ENCODE measurements at places on chromosomes 7 and 10. TPM values are rescaled to one million over a fixed set of nuclear protein-coding genes. Genes with fewer than 3 reads are reported as not detected.
A peak's percentile ranks its signal among the peaks of the same experiment; 100 is the strongest.

Gene MACC1
- 0.13 TPM for total RNA-seq

Gene OR9A2
- total RNA-seq, result not detected

Gene GIMAP1
- total RNA-seq, result 6.6 TPM

Gene SPDYE2
- total RNA-seq, result not detected

Gene C10orf105
- total RNA-seq, result 0.11 TPM

Gene SH2D4B
- total RNA-seq, result not detected

Gene ECD
- total RNA-seq, result 24.1 TPM

Gene FBXL13
- total RNA-seq, result 1.7 TPM

DNA sequence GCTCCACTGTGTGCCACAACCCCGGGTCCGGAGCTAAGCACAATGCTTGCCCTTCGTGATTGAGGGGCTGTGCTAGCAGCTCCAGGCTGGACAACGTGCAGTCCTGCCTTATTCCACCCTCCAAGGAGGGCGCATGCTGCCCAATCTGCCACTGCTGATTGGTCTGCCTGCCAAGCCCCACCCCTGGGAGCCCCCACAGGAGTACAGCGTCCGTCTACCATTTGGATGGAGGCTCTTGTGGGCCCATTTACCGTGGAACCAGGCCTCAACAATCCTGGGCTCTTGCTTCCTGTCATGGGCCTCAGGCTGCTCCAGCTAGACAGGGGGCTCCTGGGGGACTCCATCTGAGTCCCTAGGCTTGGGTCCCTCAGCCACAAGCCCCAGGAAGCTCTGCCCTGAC is 173.3 kb downstream of the SLIT1 start:
- no peak for DNase-seq

- DNase-seq, result no peak
Measured at GRCh38 chr7:81467964-81468363, 301.9 kb downstream of the HGF start.

DNA sequence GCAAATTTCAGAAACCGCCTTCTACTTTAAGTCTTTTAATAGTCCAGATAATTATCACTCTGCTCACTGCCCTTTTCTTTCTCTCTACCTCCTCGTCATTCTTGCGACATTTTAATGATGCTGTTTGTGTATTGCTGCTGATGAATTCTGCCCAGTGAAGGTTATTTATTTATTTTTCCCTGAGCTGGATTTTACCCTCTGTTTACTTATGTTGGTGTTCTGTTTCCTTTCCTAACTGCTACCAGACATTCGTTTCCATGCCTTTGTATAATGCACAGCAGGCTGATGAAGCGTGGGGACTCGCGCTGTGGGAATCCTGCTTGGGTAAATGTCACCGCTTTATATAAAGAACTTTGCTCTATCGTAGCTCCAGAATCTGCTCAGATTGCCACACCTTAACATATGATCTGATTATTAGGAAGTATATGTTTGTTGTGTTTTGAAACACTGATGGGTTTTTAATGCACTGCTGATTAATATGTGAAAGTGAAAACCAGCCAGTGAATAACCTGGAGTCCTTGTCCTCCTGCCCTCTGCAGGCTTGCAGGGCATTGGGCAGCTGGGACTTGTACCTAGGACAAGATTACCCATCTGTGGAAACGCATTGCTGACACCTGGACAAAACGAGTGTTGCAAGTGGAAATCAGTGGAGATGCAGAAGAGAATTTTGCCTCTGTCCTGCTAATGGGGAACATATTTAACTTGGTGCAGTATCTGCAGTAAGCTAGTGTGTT is 291.5 kb downstream of the SDK1 start:
- DNase-seq, result no peak

DNA sequence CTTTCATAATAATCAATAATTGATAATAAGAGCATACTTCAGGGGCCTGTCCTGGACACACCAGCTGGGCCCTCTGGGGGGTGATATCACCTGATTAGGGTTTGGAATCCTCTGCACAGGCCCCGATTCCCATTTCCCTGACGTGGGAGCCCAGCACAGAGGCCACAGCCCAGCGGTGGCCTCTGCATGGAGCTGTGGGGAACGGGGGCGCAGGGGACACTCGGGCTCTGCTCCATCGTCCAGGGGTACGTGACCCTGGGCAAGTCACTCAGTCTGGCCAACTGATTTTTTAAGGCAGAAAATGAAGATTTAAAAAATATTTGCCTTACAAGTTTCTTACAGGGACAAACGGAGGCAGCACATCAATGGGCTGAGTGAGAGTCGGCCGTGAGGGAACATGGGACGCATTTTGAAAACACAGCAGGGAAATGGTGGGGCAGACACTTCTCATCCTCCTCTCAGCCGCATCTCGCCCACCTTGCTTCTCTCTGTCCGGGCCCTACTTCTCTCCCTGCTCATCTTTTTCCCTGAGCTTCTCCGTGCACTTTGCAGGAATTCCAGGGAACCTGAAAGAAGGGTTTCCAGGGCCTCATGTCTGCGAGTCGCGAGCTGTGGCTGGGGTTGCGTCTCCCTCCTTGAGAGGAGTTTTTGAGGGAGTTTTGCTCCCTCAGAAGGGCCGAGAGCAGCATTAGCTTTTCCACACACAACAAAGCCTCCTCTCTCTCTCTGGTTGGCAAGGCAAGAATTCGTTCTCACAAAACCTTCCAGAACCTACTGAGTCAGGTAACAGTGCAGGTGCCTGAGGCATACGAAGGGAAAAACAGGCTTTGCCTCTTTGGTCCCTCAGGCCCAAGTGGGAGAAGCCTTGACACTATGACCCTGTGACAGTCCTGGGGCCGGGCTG is 312.0 kb downstream of the WDR37 start:
- DNase-seq, result peak; percentile 47

DNA sequence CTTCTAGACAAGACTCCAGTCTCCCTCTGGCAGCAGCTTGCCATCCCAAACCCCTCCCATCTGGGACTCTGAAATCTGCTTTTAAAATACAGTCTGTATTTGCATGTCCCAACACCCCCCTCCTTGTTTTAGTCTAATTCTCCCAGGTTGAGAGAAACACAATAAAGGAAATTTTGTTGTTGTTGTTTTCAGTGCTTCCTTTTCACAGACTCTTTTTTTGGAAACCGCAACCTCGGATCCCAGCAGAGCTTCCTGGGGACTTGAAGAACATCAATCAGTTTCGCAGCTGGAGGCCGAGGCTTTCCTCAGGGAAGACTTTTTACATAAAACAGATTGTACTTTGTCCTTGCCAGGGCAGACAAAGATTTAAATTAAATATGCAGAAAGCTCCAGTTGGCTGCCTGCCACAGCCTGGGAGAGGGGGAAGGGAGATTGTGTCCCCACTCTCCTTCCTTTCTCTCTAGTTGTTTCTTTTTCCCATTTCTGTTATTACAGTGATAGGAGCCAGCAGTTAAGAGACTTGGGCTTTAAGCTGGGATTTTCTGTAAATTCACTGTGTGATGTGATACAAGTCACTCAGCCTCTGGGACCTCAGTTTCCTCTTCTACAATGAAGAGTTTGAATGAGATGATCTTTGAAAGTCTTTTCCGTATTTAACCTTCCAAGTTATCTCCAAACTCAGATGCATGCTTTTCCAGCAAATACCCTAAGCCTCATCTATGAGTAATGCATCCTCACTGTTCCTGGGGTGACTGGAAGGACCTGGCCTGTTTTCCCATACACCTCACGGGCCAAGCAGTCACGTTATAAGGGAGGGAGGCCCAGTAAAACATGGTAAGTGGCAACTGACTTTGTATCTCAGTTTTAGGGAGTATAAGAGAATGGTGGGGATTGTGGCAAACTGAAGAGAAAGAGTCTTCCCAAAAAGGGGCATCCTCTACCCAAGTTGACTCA is 192.3 kb downstream of the REEP3 start:
- no peak for DNase-seq

- DNase-seq, result no peak
Measured at GRCh38 chr10:67119651-67120050, 193.8 kb downstream of the LRRTM3 start.

GRCh38 chr7:157396316-157397035 is 59.7 kb downstream of the DNAJB6 start:
- no peak for DNase-seq

DNA sequence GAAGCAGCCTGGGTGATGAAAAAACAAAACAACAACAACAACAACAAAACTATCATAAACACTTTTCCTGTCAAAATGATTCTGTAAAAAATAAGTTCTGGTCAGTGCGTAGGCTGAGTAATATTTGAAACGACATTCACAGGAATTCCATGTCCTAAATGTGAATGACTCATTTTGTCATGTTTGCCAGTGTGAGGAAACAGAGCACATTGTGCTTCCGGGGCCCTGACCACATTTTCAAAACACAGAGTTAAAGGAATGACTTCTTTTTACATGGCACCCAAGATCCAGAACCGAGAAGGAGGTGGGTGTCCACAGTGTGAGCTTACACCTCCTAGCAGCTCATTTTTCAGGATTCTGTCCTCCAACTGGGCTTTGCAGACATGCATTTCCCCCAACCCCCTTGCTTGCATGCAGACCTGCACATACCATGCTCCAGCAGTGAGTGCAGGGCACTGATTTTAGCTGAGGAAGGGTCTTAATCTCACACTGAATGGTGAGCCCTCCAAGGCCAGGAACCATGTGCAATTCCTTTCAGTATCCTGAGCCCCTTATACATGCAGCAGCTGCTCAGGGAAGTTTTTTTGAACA is 3.0 kb downstream of the CLRN3 start:
- DNase-seq, result peak; percentile 29

- DNase-seq, result no peak
Measured at GRCh38 chr10:62019685-62020359, 118.3 kb downstream of the ARID5B start.

DNA sequence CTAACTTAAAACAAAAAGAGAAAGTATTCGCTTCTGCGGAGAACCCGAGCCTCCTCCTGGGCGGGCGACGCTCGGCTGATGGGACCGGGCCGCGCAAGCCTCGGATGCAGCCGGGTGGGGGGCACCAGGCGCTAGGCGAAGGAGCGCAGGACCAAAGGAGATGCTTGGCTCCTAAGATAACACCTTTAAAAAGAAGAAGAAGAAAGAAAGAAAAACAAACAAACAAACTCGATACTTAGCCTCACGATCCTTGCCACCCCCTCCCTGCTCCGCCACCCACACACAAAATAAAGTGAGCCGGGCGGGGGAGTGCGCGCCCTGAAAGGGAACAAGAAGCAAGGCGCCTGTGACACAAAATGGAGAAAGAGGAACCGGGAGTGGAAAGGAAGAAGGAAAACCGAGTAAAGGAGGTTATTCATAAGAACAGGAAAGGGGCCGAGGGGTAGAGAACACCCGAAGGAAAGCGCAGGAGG is 34.0 kb upstream of the EBLN1 start:
- DNase-seq, result peak; percentile 94

DNA sequence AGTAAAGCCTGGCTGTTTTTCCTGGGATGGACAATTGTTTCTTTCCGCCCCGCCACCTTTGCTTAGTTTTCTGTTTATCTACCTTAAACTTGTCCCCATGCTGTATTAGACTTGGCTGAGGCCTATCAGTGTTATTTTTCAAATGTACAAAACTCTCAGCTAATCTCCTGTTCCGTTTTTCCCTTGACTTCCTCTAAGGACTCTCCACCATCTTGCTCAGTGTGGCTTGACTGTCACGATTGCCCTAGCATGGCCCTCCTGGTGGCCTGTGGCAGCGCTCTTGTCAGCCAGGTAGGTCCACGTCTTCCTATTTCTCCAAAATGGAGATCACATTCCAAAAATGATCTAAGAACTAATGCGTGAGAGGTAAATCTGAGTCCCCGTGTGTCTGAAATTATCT is 36.7 kb downstream of the BAIAP2L1 start:
- DNase-seq, result no peak

DNA sequence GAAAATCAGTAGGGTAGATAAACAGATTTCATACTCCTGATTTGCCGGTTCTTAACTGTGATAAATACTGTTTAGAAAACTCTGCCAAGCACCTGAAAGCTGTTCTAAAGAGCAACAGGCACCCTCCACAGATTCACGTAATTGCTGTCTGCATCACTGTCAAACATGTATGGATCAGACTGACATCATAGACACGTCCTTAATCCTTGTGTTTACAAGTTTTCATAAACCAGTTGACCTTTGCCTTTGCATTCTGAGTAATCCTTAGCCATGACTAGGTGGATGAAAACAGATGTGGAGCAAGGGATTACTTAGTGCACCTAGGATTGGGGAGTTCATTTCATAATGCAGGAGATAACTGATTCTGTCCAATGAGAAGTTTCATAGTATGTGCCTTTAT is 41.6 kb downstream of the SLC39A12 start:
- DNase-seq, result no peak

DNA sequence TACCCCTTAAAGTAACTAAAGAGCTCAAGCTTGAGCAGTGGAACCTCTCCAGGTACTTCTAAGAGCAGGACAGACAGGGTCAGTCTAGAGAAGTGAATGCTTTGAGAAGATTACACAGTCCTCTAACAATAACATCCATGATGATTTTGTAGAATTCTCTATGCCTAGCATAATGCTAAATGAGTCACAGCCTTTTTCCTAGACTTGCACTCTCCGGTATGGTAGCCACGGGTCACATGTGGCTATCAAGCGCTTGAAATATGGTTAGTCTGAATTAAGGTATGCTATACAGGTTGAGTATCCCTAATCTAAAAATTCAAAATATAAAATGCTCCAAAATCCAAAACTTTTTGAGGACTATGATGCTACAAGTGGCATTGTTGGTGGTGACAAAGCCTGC is 166.6 kb upstream of the MKLN1 start:
- no peak for DNase-seq

DNA sequence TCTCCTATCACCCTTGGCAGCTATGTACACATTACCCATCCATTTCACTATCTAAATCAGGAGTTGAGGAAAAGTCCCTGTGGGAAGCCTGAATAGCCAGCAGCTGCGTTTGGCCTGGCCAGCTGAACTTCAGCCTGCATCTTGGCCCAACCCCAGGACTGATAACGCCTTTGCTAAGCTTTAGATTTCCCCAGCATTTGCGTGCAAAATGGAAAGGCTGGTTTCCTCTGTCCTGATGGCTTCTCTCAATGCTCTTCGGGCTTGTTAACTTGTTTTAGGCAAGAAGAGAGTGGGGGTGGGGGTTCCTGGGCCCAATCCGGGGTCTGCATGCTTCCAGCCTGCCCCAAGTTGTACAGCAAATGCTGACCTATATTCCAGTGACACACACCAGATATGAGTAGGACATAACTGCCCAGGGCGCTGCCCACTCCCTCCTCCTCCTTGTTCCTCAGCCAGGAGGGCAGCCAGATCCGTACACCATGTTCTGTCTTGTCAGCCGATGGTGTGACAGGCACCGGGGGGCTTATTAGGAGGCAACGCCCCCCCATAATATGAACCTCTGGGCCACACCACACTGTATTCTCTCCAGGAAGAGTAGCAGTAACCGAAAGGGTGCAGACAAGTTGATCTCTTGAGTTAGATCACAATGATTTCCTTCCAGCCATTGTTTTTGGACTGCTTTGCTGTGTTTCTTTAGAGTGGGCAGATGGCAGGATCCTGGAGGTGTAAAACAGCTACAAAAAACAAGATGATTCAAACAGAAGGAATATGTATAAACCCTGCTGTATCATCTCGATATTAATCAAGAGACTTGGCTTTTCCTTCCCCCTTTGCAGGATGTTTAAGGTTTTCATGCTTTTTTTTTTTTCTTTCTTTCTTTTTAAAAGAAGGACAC is 339.0 kb downstream of the RNLS start:
- no peak for DNase-seq

- no peak for DNase-seq
Measured at GRCh38 chr10:53356616-53357349, 584.2 kb upstream of the MBL2 start.

- no peak for DNase-seq
Measured at GRCh38 chr7:38686888-38687287, 55.7 kb upstream of the AMPH start.

Measured in esophagus muscularis mucosa (tissue), 4 donors.